Breast epithelium (tissue), 4 donors: ENCODE measurements at places on chromosomes 1 and 21. TPM values are rescaled to one million over a fixed set of nuclear protein-coding genes. Genes with fewer than 3 reads are reported as not detected.

DNA sequence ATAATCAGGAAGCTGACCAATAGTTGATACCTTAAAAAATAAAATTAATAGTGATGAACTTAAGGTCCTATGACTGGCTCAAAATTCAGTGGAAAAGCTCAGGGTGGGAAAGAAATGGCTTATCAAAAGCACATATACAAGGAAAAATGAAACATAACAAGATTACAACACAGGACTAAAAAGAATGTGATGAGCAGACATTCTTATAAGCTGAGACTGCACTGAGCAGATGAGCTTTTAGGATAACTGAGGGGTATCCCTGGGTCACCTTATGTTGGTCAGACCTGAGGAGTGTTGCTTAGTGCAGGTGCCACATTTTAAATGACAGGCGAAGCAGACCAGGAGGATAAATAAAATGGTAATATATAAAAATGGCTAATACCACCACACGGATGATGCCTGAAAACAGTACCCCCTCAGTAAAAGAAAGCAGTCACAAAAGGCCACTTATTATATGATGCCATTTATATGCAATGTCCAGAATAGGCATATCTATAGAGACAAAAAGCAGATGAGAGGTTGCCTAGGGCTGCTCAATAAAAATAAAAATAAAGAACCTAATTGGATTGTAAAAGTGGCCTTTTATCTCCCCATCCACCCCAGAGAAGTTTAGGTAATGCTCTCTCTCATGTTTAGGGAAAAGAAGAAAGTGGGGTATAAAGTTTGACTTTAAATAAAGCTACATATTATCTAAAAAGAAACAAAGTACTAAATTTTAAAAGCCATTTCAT is 163.9 kb downstream of the SLC45A1 start:
- no peak for DNase-seq

The SAMSN1 gene
- 11.4 TPM for total RNA-seq

GRCh38 chr1:8568837-8569236 is 248.6 kb downstream of the RERE start:
- no peak for DNase-seq

The AMY1A gene
- not detected for total RNA-seq

GRCh38 chr21:27419153-27419552 is 452.3 kb upstream of the ADAMTS5 start:
- DNase-seq = no peak

The JTB gene
- 315 TPM for total RNA-seq

GRCh38 chr21:46637952-46638746 is 2.7 kb downstream of the PRMT2 start:
- DNase-seq = no peak

The NPR1 gene
- 46.5 TPM for total RNA-seq

DNA sequence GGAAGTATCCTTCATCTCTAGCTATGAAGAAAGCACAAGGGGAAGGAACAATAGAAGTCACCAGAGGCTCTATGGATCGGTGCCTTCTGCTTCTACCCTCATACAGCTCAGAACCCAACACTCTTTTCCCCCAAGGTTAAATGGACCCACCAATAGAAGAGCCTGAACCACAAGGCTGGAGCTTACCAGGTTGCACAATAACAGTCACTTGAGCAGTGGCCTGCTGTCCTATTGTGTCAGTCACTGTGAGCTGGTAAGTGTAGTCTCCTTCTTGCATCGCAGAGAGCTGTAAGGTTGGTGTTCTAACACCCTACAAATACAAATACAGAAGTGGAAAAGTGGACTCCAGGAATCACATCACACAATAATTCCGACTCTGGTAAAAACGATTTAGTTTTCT is 103.0 kb downstream of the KIAA0319L start:
- no peak for DNase-seq

DNA sequence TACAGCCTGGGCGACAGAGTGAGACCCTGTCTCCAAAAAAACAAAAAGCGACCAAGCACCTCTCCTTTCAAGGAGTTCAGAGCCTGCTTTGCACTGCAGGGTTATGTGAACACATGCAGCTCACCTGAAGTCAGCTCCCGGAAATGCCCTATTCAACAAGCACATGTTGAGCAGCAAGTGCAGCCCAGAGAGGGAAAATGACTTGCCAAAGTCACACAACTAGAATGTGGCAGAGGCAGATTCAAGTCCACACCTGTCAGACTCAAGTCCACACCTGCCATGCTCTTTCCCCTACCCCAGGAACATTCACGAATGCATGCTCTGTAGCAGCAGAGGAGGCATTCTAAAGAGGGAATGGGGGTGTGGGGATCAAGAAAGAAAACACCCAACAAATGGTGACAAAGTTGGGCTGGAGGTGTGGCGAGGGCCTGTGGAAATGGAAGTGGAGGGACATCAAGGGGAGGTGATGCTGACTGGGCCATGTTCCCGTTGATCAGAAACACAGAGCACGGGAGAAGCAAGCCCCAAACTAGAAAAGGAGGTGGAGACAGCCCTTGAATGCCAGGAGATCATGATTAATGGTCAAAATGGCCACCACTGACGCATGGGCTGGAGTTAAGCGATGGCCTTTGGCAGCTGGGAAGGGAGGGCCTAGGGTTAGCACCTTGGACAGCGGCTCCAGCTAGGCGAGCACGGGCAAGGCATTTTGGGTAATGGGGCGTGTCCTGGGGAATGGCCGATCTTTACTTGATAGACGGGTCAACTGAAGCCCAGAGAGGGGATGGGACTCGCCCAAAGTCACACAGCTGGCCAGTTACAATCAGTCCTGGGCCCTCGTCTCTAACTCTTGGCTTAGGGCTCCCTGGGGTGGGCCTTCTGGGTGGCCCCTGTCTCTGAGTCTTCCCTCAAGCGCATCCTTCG is 21.5 kb downstream of the RAP1GAP start:
- no peak for DNase-seq
